ENCODE measurements at places on chromosomes 11 and 22.

DNA sequence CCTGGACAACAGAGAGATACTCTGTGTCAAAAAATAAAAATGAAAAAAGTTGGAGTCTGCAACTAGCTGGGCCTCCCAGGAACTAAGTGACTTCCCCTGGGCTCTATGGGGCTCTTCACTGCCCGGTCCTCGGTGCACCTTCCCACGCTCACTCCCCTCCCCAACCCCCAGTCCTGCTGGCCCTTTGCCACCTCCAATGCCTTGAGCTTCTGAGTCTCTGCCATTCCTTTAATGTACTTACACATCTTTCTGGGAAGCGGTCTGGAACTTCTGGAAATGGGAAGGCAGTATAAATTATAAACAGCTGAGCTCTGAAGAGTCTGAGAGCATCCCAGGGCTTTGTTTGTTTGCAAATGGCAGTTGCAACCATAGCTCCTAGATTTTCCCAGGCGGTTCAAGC is 5.9 kb upstream of the BATF2 start:
- DNase-seq: no peak

DNA sequence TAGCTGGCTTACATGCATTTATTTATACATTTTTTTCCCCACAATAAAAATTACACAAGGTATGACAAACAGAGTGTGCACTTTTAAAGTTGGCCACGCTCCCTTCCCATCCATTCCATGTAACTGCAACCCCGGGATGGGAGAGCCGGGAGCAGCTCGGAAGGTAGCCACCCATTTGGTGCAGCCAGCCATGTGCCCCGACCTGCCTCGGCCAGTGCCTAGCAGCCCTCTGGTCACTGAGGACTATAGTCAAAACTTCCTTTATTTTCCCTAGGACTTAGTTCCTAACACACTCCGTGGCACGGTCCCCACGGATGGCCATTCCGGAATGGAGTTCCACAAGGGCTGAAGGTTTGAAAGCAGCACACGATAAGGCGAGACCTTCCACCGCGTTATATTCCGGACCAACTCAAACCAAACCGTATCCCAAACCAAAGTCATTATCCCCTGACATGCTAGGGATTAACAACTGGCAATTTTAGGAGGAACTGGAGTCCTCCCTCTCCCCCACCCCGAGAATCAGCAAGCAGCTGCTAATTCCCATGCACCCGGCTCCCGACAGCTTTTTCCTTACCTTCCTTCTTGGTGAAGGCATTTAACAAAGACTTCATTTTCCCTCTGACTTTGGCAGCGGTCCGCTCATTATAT is 426.4 kb downstream of the SHANK2 start:
- DNase-seq: no peak

GRCh38 chr22:23122216-23122957 is 19.4 kb downstream of the RSPH14 start:
- no peak for DNase-seq

DNA sequence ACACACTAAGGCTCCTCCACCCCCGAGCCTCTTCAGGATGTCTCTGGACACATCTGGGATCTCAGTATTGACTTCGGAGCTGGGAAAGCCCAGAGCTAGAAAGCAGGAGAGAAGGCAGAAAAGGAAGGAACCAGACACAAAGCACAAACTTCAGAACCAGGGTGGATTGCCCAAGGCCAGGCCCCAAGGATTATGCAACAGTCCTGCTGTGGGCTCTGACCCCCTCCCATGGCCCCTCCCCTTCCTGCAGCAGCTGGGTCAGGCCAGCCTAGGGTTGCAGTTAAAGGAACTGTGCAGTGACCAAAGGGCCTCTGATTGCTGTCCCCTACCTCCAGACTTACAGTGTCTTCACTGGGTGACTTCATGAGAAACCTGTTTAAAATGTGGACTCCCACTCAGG is 5.3 kb downstream of the KCNE3 start:
- DNase-seq: no peak

DNA sequence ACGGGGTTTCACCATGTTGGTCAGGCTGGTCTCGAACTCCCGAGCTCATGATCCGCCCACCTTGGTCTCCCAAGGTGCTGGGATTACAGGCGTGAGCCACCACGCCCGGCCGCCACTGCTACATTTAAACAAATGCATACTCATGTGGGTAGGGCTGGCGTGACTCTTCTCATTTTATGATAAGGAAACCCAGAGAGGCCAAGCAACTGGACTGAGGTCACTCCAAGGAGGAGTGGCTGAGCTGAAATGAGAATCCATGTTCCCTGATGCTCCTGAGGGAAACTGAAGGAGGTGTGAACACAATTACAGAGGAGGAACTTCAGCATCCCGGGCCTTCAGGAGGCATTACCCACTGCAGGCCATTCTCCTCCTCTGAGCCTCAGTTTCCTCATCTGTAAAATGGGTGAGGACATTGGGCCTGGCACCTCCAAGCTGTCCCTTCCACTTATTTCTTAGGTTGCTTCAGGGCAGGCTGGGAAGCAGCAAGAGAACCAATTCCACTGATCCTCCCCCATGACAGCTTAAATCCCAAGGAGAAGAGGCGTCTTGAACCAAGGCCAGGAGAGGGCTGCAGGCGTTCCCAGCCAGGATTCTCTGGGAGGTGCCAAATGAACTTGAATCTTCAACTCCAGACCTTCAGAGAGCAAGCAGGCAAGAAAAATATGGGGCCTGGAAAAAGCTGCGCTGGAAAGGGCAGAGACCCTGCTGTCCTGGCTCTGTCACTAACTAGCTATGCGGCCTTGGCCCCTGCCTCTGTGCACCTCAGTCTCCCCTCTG is 2.9 kb downstream of the TST start:
- no peak for DNase-seq

DNA sequence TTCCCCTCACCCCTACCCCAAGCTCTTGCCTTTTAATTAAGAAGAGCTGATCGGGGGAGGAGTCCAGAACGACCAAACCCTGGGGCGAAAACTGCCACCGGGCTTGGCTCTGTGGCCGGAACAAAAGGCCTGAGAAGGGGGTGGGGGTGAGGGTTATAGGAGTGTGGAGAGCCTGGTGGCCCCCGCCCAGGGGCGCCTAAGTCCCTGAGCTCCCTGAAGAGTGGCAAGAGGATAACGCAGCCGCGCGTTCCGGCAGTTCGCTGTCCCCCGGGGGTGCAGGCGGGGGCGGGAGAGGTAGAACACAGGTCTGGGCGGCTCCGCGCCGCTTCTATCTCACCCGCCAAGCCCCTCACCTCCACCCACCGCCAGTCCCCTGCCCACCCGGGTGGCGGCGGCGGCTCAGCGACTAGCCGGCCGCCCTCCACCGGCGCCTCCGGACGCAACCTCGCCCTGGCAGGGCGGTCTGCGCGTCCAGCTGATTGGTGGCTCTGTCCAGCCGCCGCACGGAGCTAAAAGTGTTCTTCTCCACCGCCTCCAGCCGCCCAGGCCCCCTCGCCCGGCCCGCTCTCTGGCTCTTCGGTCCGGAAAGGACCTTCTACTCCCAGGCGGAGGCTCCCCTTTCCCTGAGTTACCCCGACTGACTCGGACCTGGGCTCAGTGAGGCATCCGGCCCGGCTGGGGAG is 18.7 kb upstream of the BDNF start:
- no peak for DNase-seq

GRCh38 chr11:35262735-35263134 is 123.8 kb downstream of the CD44 start:
- no peak for DNase-seq

GRCh38 chr11:103929170-103929903 is 107.1 kb upstream of the DDI1 start:
- DNase-seq: no peak

DNA sequence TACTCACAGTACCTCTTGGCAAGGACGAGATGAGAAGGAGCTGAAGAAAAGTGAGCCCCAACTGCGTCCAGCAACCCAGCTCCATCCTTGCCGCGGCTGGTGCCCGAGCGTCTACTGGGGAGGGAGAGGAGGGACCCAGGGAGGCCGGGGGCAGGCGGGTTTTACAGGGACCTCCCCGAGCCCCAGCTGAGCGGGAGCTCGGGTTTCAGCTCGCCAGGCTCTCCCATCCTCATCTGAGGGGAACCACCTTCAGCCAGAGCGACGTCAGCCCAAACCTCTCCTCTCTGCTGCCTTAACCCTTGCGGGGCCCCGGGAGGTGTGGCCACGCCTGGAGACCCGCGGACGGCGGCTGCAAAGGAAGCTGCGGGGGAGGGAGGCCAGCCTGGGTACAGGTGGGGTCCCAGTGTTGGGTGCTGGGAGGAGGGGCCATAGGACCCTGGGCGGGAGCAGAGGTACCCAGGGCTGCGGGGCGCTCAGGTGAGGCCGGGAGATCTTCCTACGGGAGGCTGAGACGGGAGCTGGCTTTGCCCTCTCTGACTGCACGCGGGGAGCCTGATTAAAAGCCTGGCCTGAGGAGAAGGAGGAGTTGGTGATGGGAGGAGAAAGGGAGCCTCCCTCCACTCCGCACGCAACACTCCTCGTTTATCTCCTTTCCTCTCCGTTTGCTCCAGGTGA is at the start of gene PAMR1:
Gene PAMR1 (minus strand): TSS at position 116 of the 675 bp plus-strand sequence. CDS start 31 bp downstream, at position 85.
- no peak for DNase-seq

- no peak for DNase-seq
Observed at GRCh38 chr22:30989474-30989873, 20.4 kb downstream of the TUG1 start.

GRCh38 chr11:24356501-24356900 is 140.4 kb upstream of the LUZP2 start:
- DNase-seq: no peak

GRCh38 chr11:77379934-77380333 is 78.4 kb upstream of the GDPD4 start:
- DNase-seq: no peak

- no peak for DNase-seq
Observed at GRCh38 chr11:125423247-125423849, 72.7 kb downstream of the FEZ1 start.

DNA sequence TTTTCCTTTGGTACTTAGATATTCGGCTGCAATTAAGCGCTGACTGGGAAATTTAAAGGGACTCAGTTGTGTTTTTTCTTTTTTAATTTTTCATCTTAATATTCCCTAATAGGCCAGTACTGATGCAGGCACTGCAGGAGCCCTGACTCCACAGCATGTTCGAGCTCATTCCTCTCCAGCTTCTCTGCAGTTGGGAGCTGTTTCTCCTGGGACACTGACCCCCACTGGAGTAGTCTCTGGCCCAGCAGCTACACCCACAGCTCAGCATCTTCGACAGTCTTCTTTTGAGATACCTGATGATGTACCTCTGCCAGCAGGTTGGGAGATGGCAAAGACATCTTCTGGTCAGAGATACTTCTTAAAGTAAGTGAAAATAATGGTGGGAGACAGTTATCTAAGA is 3.8 kb downstream of the YAP1 start:
- DNase-seq: no peak

DNA sequence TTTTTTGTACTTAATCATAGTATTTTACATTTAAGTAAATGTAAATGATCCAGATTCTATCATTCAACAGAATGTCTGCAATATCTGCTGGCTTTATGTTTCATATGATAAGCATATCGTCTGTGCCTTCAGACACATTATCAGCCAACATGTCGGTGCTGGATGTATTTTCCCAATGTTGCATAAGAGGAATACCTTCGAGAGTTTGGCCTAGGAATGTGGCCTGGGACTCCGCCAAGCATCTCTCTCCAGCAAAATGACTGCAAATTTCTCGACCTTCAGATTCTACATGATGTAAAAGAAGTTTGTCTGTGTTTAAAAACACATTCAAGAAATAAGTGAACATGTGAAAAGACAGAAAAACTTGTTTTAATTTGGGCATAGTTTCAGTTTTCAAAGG is 6.9 kb downstream of the BDNF start:
- DNase-seq: no peak

- peak; percentile 43 for DNase-seq
Observed at GRCh38 chr11:128686745-128687177, 7.1 kb upstream of the FLI1 start.

- DNase-seq: no peak
Observed at GRCh38 chr11:76661834-76662434, 8.6 kb downstream of the LRRC32 start.

DNA sequence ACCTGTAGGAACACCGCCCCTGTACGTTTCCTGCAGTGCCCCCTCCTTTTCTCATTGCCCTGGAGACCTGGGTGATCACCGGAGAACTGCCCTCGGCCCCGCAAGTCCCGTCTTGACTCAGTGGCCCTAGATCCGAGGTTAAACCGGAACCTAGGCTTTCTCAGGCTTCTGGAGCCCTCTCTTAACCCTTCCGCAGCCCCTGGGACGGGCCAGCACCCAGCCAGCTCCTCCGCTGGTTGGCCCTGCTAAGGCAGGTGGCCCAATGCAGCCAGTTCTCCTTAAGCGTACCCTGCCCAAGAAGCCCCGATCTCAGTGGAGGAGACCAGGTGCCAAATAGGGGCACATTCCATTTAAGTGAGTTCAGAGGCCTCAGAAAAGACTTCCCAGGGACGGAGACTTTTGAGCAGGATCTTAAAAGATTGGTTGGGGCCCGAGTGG is 776 bp downstream of the NLRX1 start:
- no peak for DNase-seq

DNA sequence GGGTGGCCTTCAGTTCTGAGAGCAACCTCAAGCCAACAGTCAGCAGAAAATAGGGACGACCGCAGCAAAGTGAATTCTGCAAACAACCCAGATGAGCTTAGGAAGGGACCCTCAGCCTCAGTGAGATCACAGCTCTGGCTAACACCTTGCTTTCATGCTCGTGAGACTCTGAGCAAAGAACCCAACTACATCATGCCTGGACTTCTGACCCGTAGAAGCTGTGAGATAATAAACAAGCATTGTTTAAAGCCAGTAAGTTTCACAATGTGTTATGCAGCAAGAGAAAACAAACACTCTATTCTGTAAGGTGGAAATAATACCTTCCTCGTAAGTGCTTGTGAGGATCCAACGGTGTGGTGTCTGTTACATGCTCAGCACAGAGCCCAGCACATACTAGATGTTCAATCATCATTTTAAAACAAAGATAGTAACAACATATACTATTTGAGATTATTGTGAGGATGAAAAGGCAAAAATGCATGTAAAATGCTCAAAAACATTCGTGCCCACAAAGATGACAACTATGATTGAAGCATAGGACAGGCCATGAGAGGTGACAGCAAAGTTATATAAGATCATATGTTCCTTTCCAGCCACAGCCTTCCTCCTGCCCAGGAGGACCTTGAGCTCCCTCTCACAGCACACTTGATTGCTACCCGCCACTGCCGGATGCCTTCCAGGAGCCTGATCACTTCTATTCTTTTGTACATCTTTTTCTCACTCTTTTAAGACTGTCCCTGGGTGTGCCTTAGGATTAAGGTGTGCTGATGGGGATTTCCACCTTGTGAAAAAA is 433.3 kb downstream of the BUD13 start:
- no peak for DNase-seq
